ENCODE measurements at places on chromosomes 5 and 9.

DNA sequence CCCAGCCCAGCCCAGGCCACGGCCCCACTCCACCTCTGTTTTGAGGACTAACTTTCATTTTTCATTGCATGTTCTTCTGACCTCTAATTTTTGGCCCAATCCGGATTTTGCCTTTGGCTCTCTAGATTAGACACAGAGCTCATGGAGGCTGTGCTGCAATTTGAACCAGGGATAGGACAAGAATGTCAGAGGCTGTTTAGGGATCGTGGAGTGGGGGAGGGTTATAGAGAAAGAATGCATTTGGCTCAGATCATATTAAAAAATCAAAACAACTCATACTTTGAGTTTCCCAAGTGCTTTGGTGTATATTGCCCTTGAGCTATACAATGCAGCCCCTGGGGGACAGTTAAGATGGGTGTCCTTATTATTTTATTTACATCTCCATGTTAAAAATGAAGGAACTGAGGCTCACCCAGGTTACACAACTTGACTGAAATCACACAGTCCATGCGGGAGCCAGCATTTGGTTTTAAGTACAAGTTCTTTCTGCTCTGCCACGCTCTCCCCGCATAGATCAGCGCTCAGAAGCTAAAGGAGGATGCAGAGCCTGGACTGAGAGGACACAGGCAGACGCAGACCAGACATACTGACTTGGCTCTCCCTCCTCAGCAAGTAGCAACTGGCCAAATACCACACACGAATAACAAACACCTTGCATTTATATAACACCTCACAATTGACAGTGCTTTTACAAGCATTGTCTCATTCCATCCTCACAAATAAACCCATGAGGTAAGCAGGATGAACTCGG, 126.4 kb upstream of the RAI14 start:
- DNase-seq = no peak

GRCh38 chr9:23123048-23123632, 676.5 kb downstream of the DMRTA1 start:
- DNase-seq = peak; percentile 27

DNA sequence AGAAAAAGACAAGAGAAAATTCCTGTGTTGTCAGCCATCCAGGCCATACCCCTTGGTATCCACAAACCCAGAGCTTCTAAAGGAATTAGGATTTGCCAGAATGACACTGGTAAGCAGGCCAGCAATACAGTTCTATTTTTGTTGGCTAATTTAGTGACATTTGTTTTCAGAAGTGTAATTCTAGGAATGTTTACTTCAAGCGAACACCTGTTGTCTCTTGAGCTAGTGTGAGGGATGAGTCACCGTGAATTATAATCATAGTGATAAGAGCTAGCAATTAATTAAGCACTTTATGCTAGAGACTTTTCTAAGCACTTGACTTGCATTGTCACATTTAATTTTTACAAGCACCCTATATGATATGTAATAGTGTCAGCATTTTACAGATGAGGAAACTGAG, 99.2 kb downstream of the PRKACG start:
- no peak for DNase-seq

GRCh38 chr9:88418715-88419540, 30.7 kb downstream of the SPIN1 start:
- DNase-seq = peak; percentile 21

GRCh38 chr5:97192580-97193354, 9.7 kb upstream of the RIOK2 start:
- peak; percentile 71 for DNase-seq

DNA sequence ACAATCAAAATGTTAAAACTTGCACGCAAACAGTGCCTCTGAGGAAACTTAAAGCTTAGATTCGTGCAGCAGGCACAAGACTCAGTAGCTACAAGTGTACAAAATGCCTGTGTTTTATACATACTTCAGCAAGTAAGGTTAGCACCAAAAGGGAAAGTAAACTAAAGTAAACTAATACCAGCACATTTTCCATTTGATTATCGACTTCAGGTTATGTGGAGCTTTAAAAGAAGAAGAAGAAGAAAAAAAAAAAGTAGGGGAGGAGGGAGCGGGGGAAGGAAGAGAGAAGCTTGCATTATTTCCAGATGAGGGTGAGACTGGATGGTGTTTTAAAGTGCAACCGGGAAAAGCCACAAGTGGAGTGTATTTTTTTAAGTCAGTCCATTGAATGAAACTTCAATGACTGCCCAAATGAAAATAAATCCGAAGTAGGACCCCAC, 596 bp upstream of the ADAMTS6 start:
- peak; percentile 31 for DNase-seq

- DNase-seq = peak; percentile 31
Measured at GRCh38 chr5:17441351-17441750, 56.7 kb upstream of the TAF11L2 start.

- DNase-seq = no peak
Measured at GRCh38 chr9:133485531-133486260, 6.8 kb upstream of the SLC2A6 start.

GRCh38 chr9:101022704-101023103, 5.8 kb upstream of the PLPPR1 start:
- DNase-seq = no peak

- no peak for DNase-seq
Measured at GRCh38 chr5:5182508-5183188, 42.5 kb downstream of the ADAMTS16 start.

DNA sequence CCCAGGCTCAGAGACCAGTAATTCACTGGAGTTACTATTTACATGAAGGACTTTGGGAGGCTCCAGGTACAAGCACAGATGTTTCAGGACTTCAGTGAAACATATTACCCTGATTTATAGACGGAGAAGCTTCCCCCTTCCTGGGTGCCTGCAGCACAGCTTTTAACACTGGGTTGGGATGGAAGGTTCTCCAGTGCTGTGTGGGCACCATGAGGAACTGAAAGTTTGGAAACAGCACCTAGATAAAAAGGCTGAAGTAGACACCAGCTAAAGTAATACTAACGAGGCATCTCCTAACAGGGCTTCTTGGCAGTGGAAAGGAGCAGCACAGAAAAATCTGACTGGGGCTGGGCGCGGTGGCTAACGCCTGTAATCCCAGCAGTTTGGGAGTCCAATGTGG, 70.7 kb downstream of the GCNT1 start:
- no peak for DNase-seq

DNA sequence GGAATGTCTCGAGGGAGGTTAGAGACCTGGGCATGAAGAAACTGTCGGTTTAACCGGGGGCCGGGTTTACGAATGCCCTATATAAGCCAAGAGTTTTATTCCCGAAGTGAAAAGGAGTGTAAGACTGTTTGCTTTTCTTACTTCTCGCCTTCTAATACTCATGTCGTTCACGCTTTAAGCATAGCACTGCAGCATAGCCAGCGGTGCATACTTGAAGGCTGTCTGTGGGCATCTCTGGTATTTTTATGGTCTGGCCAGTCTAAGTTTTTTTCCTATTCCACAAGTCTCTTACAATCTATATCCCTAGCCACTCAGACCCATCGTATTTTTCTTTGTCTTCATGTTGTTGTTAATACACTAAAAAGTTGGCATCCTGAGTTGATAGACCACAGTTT, 1.2 kb downstream of the UHRF2 start:
- no peak for DNase-seq

DNA sequence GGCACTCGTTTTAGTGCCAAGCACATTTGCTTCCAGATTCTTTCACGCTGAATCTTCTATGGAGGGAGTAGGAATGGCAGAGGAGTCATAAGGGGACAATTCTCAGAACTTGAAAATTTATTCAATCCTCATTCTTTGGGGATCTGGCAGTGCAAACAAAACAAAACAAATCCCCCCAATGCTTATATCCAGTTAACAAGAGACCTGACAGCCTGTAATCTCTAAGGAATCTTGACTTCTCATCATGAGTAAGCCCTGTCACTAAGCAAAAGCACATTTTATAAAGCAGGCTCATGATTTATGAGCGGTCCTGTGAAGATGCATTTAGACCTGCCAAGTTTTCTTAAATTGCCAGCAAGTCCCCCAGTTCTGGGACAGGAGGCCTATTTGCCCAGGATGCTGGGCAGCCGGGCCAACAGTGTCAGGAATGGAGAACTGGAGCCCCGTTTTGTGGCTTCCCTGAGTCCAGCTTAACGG, 513.9 kb downstream of the CTNND2 start:
- peak; percentile 14 for DNase-seq

GRCh38 chr9:95307538-95307937, 10.0 kb downstream of the FANCC start:
- no peak for DNase-seq

DNA sequence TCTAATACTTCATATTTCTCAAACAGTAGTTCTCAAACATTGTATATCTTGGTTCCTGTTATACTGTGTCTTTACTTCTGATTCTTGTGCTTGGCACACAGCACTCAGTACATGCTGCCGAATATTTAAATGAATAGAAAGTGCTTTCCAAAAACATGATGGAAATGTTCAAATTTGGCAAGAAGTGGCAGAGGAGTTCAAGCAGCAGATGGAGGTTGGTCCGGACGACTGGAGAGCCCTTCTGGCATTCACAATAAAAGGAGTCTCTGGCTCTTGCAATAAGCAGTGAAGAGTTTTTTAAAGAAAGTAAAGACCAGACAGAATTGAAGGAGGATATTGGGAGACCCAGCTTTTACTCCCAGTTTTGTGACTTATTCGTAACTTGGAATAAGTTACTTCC, 36.3 kb downstream of the TSTD2 start:
- no peak for DNase-seq
